D721Med (cell line): ENCODE measurements at places on chromosomes 7 and 10.

- no peak for DNase-seq
Measured at GRCh38 chr7:16398146-16399017, 23.0 kb downstream of the CRPPA start.

GRCh38 chr10:67539312-67539711, 156.7 kb downstream of the CTNNA3 start:
- DNase-seq: no peak

GRCh38 chr10:1120801-1121211, 64.6 kb downstream of the WDR37 start:
- DNase-seq: no peak

- peak; percentile 60 for DNase-seq
Measured at GRCh38 chr7:155190688-155191087, 107.0 kb upstream of the INSIG1 start.

DNA sequence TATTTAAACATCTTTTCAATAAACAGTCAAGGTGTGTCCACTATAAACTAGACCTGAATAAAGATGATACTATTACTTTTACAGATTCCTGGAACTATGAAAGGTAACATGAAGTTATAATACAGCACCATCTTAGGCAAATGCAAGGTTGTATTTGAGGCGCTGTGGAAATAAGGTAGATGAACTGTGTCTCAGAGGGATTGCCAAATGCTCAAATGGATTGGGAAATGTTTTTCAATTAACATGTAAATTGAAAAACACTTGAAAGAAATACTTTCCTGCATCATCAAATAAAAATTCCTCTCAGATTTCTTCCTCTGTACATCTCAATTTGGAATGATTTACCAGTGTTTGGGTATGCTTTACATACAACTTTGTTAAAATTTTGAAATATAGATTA, 139.4 kb downstream of the DKK1 start:
- DNase-seq: no peak

DNA sequence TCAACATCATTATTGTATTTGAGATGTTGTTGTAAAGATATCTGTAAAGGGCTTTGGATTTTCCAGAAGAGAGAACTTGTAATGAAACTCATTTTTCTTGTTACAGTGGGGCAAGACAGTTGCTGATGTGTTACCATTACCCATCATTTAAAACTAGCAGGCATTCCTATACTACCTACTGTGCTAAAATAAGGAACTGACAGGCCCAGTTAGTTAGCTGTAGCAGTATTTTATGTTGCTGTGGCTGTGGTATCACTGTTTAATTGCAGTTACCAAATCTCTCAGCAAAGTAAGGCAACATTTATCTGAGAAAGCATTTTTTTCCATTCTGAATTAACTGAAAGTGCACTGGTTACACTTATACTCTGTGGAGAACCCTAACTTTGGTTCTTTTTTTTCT, 9.9 kb downstream of the ST7 start:
- no peak for DNase-seq

- DNase-seq: no peak
Measured at GRCh38 chr7:44489955-44490350, 505 bp downstream of the NUDCD3 start.

DNA sequence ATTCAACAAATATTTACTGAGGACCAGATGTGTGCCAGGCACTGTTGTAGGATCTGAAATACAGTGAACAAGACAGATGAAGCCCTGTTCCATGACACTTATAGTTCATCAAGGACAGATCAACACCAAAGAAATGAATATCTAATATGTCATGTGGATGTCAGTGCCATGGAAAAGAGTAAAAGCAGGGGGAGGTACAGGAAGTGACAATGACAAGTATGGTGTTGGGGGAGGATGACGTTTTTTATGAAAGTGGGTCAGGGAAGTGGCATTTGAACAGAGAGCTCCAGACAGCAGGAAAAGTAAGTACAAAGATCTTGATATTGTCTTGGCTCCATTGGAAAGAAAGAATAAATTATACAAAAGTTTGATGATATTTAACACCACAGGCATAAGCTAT, 7.0 kb upstream of the SFMBT2 start:
- DNase-seq: no peak

GRCh38 chr7:54338319-54338718, 203.9 kb upstream of the VSTM2A start:
- DNase-seq: no peak

GRCh38 chr7:113289140-113289740, 170.9 kb upstream of the SMIM30 start:
- DNase-seq: no peak

GRCh38 chr7:132424821-132425724, 151.2 kb downstream of the PLXNA4 start:
- DNase-seq: no peak

DNA sequence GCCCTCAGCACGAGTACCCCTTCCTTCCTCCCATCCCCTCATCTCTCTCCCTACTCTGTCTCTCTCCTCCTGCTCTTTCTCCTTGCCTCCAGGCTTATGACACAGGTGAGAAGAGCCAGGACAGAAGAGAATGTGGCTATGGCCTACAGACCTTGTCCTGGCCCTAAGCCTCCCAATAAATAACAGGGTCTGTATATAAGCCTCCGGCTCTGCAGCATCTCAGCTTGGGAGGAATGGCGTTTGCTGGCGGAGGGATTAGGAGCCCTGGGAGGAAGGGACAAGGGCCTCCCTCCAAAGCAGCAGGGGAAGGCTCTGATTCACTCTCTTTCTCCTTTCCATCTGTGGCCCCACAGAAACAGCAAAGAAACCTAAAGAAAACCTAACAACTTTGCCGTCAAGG, 45.8 kb downstream of the COL13A1 start:
- DNase-seq: no peak

GRCh38 chr10:60446851-60447250, 57.2 kb upstream of the ANK3 start:
- DNase-seq: no peak

DNA sequence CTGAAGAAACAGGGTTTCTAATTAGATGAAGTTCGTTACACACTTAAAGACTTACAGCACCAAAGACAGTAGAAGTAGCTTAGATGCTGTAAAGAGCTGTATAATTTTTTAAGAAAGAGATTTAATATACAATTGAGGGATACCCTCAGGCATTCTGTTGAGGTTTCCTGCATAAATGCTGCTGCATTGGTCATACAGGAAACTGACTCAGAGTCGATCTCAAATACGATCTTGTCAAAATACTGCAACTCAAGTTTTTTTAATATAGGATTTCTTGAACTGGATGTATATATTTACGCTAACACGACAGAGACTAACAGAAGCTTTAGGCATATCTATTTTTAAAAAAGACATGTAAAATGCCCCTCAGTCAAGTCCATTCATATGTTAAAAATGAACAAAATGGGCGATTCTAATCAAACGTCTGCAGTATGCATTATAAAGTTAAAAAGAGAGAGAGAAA, 2.4 kb upstream of the ARID5B start:
- DNase-seq: no peak

GRCh38 chr7:140027858-140028257, 34.9 kb downstream of the PARP12 start:
- DNase-seq: no peak

DNA sequence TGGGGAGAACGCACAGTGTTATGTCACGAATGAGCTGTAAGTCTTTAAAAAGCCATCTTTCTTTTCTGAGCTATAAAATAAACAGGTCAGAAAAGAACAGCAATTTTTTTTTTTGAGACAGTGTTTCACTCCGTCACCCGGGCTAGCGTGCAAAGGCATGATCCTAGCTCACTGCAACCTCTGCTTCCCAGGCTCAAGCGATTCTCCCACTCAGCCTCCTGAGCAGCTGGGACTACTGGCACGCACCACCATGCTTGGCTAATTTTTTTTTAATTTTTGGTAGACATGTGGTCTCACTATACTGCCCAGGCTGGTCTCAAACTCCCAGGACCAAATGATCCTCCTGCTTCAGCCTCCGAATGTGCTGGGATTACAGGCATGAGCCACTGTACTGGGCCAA, 58.6 kb downstream of the PPP1R3C start:
- DNase-seq: no peak

DNA sequence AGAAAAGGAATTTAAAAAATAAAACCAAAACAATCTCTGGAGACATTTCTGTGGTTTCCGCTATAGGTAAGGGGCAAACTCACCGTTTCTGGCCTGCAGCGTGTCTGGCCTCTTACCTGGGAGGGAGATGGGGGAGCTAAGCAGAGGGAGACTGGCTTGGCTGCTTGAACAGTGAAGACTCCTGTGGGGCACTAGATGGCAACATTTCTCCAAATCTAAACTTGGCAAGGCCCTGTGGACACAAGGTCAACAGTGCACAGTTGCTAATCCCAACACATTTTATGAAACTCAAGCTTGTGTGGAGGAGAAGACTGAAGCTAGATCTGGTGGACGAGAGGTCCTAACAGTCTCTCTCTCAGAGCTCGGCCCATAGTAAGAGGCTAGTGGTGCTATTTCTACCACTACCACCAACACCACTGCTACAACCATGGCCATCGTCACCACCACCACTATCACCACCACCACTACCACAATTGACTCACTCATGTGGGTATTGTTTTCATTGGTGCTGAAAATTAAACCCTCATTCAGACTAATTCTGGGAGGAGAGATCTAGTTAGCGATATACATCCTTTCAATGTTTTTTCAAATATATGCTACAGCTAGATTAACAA, 28.4 kb upstream of the CDHR3 start:
- DNase-seq: no peak

DNA sequence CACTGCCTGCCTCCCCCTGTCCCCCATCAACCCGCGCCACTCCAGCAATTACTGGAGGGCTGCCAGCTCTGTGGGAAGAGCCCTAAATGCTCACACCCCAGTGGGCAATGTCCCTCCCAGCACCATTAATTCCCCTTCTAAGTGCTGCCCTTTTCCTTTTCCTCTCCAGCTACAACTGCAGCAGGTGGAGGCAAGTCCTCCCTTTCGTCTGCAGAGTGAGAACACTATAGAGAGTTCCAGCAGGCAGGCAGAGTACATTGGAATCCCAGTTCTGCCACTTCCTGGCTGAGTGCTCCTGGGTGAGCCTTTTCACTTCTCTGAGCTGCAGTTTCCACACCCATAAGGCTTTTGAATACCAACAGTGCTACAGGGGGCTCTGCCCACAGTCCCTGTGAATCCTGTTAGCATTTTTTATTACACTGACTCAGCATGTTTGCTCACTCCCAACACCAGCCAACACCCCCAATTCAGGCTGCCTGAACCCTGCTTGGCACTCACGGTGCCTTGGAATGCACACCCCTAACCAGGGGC, 447.0 kb downstream of the GRID1 start:
- no peak for DNase-seq

DNA sequence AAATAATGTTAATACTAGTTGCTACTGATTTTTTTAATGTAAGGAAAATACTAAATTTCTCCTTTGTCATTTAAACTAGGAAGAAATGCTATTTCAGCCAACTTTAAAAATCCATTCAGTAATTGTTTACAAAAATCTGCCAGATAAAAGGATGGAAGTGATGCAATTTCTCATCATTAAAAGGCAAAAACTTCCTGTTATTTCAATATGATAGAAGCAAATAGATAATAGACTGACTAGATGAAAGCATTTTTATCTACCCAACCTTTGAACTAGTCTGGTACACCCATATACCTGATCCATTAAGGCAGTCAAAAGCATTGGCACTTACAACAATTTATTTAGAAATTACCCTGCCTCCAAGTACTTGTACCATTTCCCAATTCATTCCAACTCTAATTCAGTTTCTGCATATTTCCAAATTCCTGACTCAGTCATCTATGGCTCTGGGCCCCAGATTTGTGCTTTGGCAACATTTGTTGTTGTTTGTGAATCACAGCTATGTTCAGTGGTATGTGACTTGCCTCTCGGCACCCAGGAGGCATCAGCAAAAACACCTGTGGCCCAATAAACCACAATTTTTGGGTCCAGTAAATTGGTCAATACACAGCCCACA, 482.6 kb upstream of the SEMA3A start:
- DNase-seq: no peak

- DNase-seq: no peak
Measured at GRCh38 chr10:98410759-98411158, 4.2 kb downstream of the PYROXD2 start.

DNA sequence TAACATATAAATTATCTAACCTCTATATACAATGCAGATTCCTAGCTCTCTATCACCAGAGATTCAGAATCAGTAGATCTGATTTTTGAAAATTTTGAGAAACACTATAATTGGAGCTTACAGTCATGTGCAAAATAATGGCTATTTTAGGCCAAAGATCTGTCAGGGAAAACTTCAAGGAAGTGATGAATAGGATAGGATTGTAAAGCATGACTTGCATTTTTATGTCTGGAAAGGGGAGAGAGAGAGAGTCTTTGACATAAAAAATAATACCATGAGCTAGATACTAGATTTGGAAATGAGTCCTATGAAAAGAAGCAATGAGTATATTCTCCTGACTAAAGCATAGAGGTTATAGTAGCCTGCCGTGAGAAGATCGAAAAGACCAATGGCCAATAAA, 181.1 kb downstream of the SDHAF3 start:
- DNase-seq: no peak

GRCh38 chr7:42982604-42983115, 50.5 kb downstream of the MRPL32 start:
- DNase-seq: no peak

GRCh38 chr10:127456122-127456521, 93.0 kb upstream of the NPS start:
- DNase-seq: no peak

DNA sequence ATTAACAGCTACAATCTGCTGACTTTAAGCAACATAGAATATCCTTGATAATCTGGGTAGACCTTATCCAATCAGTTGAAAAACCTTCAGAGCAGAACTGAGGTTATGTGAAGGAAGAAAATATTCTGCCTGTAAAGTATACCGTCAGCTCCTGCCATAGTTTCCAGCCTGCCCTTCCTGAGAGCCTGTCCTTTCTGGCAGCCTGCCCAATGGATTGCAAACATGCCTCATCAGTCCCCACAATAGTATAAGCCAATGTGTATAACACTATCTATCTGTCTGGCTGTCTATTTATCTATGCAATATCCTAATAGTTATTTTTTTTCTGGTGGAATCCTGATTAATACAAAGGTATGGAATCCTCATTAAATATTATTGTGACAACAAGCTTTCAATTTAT, 489.2 kb upstream of the KCND2 start:
- no peak for DNase-seq

DNA sequence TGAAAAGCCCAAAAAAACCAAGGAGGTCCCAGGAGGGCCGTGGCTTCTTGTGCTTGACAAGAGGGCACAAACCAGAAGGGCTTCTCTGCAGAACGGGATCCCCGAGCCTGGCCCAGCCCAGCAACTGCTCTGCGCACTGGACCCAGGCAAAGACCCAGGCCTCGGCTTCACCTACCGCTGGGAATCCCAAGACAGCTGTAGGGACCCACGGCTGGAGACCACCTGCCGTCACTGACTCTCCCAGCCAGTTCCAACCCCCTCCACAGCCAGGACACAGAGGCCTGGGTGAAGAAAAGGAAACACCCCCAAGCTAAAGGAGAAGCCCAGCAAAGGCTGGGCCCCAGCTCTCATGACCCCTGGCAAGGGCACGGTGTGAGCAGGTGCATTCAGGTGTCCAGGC, 24.3 kb downstream of the PDGFA start:
- DNase-seq: no peak

GRCh38 chr10:49766484-49766883, 4.4 kb upstream of the OGDHL start:
- DNase-seq: no peak

- no peak for DNase-seq
Measured at GRCh38 chr10:22911889-22912762, 15.7 kb upstream of the ARMC3 start.
